ENCODE measurements at places on chromosomes 1 and 21.

GRCh38 chr1:177256153-177257075 is 85.7 kb downstream of the BRINP2 start:
- peak; percentile 1 for DNase-seq

- DNase-seq, result no peak
Measured at GRCh38 chr1:29753244-29753643, 516.9 kb downstream of the PTPRU start.

DNA sequence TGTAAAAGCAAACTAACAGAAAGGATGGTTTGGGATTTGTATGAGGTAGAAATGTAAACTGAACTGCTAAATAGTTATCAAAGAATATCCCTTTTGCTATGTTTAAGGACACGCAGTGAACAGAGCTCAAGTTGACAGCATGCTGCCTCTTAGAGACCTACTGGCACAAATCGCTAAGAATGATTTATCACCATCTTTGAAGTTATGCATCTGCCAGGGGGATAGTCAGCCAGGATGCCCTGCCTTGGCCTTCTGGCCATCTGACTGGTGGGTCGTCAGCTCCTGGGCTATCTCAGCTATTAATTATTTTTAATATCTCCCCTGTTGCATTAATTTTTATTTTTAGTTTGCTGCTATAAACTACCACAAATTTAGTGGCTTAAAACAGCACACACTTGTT is 334.8 kb upstream of the KAZN start:
- no peak for DNase-seq

GRCh38 chr1:172883387-172883791 is 167.4 kb downstream of the TNFSF18 start:
- DNase-seq, result no peak

DNA sequence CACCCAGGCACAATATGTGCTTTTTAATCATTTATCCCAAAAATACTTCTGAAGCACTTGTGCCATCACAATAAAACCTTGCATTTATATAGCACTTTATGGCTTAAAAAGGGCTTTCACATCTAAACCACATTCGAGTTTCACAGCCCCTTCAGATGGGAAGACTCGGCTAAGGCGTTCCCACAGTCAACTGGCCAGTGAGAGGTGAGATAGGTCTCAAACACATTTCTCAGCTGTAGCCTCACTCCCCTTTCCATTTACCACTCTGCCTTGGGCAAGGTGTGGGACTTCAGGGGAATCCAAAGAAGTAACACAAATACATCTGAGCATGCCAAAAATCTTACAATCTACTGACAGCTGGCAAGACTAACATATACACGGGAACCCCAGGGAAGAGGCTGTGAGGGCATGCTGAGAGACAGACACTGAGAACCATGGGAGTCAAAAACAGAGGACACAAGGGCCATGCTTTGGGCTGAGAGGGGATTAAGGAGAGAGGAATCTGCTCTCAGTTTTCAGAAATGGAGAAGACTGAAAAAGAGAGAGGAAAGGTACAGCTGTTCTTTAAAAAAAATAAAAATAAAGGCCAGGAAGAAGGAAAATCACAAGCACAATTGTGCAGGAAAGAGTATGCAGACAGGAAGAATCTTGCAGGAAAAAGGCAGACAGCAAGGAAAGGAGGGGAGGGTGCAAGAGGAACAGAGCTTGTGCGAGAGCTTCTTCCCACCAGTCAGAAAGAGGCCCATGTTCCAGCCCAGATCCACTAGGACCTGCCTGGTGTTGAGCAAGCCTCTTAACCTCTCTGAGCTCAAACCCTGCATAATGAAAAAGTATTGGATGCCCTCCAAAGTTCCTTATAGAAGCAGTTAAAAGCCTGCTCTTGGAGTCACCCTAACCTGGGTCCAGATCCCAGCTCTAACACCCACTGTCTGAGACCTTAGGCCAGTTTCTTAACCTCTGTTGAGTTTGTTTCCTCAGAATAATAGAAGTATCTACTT is 73.5 kb downstream of the JAK1 start:
- no peak for DNase-seq

GRCh38 chr1:24203404-24203803 is 16.3 kb upstream of the IFNLR1 start:
- DNase-seq, result no peak

GRCh38 chr1:59556802-59557548 is 257.8 kb upstream of the HOOK1 start:
- DNase-seq, result no peak

DNA sequence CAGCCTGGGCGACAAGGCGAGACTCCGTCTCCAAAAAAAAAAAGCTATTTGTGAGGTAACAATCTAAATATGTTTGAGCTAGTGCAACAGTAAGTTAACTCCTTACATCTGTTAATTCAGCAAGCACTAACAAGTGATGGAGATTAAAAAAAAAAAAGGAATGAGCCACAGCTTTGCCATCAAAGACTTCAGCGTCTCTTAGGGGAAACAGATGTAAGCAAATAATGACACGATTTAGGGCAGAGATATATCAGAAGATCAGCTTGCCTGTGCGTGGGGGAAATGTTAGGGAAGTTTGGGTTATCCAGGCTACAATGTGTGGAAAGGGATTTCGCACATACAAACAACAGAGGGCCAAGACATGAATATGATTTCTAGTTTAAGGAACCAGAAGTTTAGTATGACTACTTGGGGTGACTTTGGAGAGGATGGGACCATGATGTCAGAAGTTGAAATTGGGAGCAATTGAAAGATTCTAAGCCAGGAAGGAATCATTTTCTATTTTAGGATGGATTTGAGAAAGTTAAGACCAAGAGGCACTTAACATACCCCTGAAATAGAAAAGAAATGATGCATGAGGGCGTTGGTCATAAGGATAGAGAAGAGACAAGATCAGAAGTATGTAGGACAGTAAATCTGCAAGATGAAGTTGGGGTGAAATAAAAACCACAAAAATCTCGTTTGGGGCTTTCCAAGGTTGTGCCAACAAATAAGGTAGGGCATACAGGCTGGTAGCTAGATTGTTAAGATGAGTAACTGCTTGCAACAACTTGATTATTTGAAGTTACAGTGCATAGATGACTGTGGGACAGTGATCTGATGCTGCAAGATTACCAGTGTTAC is 2.4 kb upstream of the BRWD1 start:
- DNase-seq, result no peak

DNA sequence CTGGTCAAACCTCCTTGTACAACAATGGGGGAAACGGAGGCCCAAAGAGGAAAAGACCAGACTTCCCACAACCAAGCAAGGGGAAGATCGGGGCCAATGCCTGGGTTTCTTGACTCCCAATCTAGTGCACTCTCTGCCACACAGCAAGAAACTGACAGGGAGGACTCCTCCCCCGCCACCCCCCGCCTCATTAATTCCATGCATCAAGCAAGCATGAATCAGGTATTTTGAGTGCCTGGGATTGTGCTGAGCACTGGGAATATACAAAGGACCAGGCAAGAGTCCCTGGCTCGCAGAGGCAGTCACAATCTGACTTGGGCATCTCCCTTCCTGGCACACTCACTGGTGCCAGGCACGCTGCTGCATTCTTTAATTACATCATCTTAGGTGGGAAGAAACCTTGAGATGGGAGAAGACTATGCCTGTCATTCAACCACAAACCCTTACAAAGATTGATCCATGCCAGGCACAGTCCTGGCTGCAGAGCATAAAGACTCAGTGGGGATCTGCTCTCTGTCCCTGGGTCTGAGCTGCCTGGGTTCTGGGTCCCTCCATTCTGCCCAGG is 4.4 kb upstream of the KCNC4 start:
- DNase-seq, result no peak

GRCh38 chr1:19140465-19140864 is 69.6 kb downstream of the UBR4 start:
- no peak for DNase-seq

- no peak for DNase-seq
Measured at GRCh38 chr1:210457568-210457967, 128.9 kb downstream of the HHAT start.

DNA sequence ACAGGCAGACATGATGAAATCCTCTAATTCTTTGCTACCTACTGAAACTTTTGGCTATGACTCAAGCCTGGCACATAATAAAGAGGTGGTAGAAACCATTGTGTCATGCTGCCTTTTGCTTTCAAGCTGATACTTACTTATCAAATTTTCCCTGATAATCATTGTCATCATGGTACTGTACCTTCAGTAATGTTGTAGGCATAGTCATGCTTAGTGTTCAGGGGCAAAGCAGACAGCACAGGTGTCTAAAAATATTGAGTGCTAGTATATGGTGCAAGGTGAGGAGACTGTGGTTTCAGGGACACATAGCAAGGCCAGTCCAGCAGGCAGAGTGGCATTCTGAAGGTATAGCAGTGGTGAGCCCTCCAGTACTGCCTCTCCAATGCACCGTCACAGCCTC is 226.9 kb upstream of the DEPDC1 start:
- no peak for DNase-seq

DNA sequence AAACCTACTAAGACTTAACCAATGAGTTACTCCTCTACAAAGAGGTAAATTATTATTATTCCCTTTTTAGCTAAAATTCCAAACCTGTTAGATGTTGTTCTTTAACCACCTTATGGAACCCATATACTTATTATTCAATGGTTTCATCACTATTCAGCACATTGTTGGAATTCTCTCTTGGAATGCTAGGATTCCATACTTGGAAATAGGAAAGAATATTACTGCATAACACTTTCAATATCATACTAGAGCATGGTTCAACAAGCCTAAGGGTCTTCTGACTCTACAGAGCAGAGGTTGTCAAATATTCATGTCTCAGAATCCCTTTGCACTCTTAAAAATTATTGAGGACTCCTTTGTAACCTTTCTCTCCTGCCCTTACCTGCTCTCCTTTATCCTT is 69.4 kb downstream of the DEGS1 start:
- DNase-seq, result no peak

Measured in activated T-cell treated with anti-CD3 and anti-CD28 coated beads for 48 hours (primary cell).